CD4-positive, alpha-beta T cell treated with Interleukin-21 for 1 hour (primary cell): ENCODE measurements at places on chromosomes 5 and 9.
A peak's percentile ranks its signal among the peaks of the same experiment; 100 is the strongest.

DNA sequence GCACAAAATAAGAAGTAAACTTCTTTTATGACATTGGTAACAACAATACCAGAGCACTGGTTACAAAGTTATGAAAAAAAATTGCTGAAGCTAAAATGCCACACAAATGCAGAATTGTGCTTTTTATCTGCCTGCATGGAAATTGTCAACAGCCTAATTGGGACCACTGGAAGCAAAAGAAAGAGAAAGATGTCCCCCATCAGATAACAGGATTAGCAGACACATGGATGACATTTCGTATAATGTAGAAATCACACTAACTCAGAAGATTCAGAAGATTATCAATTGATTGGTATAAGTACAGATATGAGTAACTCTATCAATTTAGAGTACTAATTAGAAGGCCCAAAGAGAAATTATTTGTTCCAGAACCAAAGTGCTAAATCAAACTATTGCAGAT lies 19.1 kb upstream of the FRMD3 start:
- no peak for DNase-seq

GRCh38 chr5:10251405-10251804 lies 1.3 kb downstream of the CCT5 start:
- DNase-seq = no peak

GRCh38 chr5:174229514-174230370 lies 184.2 kb downstream of the NSG2 start:
- no peak for DNase-seq

- no peak for DNase-seq
Measured at GRCh38 chr9:126113756-126114408, 212.7 kb upstream of the MVB12B start.

- no peak for DNase-seq
Measured at GRCh38 chr9:125202846-125203618, 2.7 kb downstream of the RABEPK start.

- no peak for DNase-seq
Measured at GRCh38 chr9:35136866-35137265, 21.2 kb upstream of the ATOSB start.

DNA sequence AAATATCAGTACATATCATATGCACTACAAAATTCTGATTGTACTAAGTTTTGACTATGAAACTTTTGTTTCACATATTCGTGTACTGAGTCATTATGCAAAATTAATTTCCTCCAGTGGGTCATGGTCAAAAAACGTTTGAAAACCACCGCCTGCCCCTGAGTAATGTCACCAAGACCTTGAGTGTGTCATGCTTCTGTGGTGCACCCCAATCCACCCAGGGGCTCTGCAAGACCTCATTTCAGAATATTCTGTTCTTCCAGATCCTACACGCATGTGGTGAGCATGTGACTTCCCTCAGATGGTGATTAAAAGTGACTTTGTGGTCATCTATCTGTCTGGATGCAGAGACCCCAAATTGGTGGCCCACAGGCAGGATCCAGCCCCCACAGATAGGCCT lies 31.0 kb downstream of the ABLIM3 start:
- no peak for DNase-seq

- DNase-seq = no peak
Measured at GRCh38 chr5:150138551-150139265, 16.9 kb downstream of the PDGFRB start.

GRCh38 chr5:167071981-167072610 lies 1219.3 kb upstream of the WWC1 start:
- no peak for DNase-seq

- no peak for DNase-seq
Measured at GRCh38 chr9:137703842-137704508, 85.2 kb downstream of the EHMT1 start.

DNA sequence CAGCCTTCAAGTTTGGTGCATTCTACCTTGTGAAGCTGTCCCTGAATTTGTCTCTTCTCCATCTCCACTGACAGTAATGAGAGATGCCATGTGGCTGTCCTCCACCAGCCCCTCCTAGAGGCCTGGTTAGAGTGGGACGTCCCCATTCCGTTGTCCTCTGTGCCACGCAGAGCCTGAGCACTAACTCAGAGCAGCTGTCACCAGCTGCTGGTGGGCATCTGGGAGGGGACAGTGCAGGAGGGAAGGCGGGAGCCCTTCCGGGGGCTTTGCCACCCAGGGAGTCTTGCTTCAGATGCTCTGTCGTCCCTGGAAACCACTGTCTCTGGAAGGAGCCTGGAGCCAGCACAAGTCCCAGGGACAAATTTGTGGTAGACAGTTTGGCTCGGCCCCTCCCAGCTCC lies 78.6 kb downstream of the PDZD2 start:
- DNase-seq = no peak

DNA sequence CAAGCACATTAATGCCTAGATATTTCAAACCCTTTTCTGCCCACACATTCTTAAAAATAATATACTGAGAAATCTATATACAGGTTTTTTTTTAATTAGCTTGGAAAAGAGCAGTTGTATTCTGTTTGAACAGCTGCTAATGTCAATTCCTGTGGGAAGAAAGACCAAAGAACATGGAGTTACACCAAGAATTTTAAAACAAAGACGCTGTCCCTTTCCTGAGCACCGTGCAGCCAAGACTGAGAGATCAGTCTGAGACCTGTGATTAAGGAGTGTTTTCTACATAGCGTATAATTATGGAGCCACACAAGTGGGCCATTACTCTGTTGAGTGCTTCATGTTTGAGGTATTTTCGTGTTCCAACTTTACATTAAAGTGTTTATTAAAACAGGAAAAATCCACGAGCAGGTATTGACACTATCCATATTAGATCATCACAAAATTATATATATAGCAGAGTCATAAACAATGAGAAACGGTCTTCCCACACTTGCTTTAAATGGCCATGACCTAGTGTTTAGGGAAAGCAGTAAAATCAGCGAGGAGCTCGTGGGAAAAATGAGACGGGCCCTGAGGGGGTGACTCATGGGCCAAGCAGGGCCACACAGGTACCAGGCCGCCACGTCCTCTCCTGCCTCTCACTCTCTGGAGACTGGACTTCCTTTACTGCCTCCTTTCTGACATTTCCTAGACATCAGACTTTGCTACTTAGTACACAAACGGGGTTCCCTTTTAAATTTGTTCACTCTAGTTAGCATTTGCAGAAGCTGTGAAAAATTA lies 153.1 kb upstream of the OTULINL start:
- DNase-seq = no peak

DNA sequence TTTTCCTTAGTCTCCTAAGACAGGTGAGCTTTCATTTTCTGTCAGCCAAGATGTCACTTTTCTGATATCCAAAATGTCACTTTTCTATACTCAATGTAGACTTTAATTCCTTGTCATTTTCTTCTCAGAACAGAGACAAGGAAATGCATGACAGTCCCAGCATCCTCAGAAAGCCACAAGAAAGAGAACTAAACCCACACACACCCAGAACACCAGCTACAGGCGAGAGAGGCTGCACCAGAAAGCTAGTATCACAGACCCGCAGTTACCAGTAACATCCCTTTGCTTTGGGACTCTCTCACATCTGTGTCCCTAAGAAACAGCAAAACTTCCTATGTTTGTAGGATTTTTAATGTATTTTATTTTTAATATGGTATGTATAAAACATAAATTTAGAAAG lies 17.1 kb downstream of the TRMO start:
- DNase-seq = peak; percentile 78

DNA sequence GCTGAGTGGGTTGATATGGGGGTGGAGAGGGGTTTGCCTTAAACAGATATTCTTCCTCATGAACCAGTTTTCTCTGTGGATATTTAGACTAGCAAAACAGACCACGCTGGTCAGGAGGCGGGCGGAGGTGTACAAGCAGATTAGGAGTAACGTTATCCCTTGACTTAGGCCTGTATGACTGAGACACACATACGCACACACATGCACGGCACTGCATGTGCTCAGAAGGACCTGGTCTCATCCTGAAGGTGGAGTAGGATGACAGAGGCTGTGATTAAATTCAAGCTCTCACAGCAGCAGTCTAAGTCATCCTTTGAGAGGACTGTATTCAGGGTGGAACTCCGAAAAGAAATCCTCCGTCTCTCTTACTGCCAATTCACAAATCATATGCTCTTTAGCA lies 209.7 kb downstream of the DIRAS2 start:
- DNase-seq = no peak

DNA sequence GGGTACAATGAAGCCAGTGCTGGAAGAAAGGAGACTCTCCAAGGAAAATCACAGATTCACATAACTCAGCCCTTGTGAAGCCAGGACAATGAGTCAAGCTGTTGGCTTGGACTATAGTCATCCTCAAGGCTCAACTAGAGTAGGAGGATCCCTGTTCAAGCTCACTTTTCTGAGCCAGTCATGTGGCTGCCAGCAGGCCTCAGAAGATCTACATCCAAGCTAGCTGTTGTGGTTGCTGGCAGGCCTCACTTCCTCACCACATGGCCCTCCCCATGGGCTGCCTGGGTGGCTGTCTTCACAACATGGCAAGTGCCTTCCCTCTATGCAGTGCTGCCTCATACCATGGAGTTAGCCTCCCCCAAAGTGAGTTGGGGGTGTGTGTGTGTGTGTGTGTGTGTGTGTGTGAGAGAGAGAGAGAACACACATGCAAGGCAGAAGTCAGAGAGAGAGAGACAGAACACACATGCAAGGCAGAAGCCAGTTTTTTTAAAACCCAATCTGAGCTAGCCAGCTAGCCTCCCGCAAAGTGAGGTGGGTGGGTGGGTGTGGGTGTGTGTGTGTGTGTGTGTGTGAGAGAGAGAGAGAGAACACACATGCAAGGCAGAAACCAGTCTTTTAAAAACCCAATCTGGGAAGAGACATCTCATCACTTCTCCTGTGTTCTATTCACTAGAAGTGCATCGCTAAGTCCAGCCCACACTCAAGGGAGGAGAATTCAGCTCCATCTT lies 17.1 kb downstream of the SCAI start:
- peak; percentile 85 for DNase-seq

GRCh38 chr5:1111727-1112289 lies at the start of gene SLC12A7:
Gene SLC12A7 (minus strand): TSS chr5:1112063. CDS start chr5:1111991, 72 bp downstream.
- DNase-seq = peak; percentile 45

- DNase-seq = no peak
Measured at GRCh38 chr5:151663617-151664293, 23.0 kb downstream of the SPARC start.

GRCh38 chr5:53276825-53277224 lies 167.3 kb upstream of the MOCS2 start:
- no peak for DNase-seq

- DNase-seq = no peak
Measured at GRCh38 chr9:78010445-78010844, 21.2 kb downstream of the GNAQ start.

DNA sequence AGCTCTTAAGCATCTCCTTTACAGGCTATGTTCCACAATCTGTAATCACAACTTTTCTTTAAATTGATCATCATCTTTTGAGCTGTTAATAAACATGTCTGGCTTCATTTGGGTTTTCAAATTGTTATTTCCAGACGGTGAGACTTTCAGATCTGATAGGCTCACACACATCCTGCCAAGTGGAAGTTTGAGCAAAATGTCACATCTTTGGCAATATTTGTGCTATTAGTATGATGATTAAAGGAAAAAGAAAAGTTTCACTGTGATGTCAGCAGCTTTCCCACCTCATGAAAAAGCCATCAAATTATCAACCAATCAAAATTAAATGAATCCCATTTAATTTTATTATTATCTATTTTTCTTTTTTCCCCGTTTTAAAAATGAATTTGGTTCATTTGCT lies 29.8 kb downstream of the SLC1A1 start:
- no peak for DNase-seq

DNA sequence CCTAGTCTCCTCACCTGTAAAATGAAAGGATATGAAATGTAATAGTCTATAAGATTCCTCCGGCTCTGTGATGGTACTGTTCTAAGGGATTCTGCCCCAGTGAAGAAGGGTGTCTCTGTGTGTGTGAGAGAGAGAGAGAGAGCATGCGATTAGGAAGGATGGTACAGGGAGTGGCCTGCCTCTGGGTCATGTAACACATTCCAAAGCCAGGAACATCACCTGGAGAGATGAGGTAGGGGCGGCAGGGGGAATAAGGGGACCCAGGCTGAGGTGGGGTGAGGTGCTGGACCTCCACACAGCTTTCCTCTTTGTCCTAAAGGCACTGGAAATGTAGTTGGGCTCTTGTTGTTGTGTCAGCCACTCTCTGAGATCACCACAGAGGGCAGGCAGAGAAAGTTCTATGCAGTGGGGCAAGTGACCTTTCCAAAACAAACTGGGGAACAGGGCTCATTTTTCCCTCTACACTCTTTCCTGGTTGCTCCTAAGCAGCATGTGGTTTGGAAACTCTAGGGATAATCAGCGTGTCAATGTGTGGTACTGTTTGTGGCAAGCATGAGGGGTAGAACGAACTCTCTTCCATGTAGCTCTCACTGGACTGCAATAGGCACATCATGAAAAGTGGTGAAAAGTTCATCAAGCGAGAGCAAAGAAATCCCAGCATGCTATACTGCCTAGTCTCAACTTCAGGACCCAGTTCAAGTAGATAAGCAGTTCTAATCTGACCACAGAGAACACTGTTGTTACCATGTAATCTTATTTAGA lies 65.0 kb downstream of the SEMA6A start:
- no peak for DNase-seq

GRCh38 chr5:169702693-169703481 lies 65.8 kb downstream of the DOCK2 start:
- DNase-seq = no peak

- no peak for DNase-seq
Measured at GRCh38 chr5:154683101-154683880, 71.9 kb upstream of the LARP1 start.

DNA sequence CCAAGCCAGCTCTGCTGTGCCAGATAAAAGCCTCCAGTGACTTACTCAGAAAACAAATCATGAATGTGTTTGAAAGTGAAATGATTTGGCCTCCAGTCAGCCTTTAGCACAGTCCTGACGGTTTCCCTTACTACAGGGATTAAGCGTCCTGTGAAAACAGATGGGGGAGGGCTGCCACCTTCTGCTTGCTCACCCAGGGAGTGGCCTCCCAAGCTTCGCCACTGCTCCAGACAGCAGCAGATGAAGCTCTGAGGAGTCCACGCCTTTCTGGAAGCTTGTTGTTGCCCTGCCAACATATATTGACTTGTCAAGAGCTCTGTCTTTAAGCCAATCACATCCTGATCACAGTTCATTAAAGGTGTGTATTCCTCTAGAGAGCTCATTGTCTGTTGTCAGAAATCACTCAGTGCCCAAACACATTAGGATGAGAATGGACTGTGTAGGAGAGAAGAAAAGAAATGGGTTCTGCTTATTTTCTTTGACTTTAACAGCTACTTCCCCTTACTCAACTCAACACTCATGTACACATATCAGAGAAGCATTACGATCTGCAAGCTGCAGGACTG lies 4.9 kb upstream of the FYB1 start:
- DNase-seq = no peak

DNA sequence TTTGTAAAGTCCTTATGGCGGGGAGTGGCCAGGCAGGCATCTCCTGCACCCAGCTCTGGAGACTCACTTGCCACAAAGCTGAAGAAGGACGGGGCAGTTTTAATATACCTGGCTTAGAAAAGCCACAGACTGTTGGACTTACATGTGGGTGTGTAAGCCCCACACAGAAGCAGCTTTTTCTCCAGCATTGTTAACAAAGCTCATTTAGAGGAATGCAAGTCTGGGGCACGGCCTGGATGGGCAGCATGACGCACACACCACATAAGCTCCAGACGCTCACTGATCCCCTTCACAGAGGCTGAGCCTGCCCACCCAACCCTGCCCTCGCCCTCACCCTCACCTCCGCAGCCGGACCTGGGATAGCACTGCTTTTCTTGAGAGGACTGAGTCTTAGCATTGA lies 58.0 kb upstream of the PDE8B start:
- DNase-seq = no peak

GRCh38 chr9:94780516-94780950 lies 54.0 kb downstream of the AOPEP start:
- DNase-seq = no peak
